ENCODE measurements at places on chromosomes 3 and 15.

GRCh38 chr15:67064607-67065530 is 533 bp upstream of the SMAD3 start:
- no peak for DNase-seq

DNA sequence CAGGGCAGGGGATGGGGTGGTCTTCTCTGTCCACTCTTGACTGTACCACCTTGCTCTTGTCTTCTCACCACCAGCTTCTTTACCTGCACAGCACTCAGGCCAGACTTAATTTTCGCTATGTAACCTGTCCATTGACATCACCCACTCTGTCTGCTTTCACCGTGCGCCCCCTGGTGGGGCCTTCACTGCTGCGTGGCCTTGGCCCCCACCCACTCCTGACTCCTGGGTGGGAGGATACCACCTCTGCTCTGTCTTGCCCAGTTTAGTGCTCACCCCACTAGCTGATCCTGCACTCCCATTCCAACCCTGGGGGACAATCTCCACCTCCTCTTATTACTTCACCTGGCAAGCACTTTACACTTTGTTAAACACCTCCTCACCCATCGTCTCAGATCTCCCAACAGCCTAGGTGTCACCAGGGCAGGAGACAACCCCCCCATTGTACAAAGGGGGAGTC is 17.7 kb downstream of the PTH1R start:
- peak; percentile 78 for DNase-seq

GRCh38 chr3:197006446-197006845 is 23.2 kb downstream of the MELTF start:
- DNase-seq, result no peak

DNA sequence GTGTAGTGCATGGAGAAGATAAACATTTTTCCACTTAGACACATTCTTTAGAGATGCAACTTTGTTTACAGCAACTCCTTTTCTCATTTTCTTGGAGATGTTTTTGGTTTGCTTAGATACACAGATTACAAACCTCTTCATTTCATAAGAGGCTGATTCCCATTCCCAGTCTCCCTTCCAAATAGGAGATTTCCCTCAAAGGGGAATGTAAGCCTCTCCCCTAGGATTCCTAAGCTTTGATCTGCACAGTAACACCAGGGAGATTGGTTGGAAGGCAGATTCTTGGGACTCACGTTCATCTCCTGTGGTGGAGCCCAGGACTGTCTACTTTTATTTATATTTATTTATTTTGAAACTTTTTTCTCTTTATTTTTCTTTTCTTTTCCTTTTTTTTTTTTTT is 63.2 kb downstream of the MCTP2 start:
- DNase-seq, result no peak

DNA sequence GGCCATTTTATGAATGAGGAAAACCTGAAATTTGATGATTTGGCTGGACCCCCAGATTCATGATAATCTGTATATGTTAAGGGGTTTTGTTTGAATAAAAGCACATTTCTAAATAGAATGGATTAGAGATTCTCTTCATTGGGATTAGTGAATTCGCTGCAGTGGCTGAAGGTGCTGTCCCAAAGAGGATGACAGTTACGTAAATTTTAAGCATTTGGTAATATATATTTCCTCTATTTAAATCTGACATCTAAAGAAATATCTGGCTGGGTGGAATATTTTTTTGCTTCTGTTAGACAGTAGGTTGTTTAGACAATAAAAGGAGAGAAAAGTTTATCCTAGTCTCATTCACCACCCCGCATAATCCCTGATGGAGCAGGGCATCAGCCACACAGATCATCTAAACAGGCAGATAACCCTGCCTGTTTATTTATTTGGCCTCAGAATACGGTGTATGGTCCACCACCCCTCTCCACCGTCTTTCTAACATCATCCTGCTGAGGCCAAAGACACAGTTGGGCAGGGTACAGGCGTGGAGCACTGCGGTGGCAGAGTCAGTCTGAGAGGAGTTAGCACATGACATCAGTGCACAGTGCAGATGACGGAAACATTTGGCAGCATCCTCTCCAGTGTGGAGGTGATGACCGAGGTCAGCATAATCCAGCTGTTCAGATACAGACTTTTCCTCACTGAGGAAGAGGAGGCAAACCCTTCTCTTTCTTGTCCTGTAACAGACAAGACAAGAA is 20.4 kb upstream of the NFKBIZ start:
- DNase-seq, result peak; percentile 30
